ENCODE measurements at places on chromosomes 13 and 19. TPM values are rescaled to one million over a fixed set of nuclear protein-coding genes. Genes with fewer than 3 reads are reported as not detected.

Gene SBK2
- total RNA-seq, result not detected

DNA sequence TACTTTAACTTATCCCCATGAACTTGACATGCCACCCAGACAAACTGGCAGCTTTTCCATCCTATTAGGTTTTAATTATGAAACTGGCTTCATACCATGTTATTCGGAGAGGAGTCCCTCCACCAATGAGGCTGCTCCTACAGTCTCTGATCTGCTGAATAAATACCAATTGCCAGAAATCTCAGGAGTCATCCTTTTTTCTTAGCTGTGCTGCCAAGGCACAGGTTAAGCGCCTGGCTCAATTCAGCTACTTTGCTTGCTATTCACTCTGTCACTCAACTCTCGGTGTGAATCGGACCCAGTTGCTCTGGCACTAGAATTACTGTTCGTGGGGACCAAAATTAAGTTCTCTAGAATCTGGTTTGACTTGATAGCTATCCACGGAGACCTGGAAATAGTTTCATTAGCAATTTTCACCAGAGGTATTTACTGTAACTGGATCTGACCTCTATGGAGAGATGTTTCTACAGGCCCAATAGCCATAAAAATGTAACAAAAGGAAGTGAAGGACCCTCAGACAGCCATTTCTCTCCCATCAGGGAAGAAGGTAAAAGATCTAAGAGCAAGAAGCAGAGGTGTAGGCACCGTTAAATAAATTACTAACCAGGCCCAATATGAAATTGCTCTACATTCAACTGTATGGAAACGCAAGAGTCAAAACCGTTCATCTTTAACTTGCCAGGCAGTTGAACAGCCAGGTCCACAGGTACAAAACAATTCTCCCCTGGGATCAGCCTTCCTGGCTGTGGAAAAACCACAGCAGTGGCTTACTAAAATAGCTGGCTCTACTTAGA is 5.4 kb downstream of the ZC3H4 start:
- no peak for DNase-seq

Gene CRTC1
- total RNA-seq, result 3.0 TPM

Gene CEACAM20
- not detected for total RNA-seq

GRCh38 chr19:17294051-17294891 is 9.0 kb downstream of the ABHD8 start:
- no peak for DNase-seq

DNA sequence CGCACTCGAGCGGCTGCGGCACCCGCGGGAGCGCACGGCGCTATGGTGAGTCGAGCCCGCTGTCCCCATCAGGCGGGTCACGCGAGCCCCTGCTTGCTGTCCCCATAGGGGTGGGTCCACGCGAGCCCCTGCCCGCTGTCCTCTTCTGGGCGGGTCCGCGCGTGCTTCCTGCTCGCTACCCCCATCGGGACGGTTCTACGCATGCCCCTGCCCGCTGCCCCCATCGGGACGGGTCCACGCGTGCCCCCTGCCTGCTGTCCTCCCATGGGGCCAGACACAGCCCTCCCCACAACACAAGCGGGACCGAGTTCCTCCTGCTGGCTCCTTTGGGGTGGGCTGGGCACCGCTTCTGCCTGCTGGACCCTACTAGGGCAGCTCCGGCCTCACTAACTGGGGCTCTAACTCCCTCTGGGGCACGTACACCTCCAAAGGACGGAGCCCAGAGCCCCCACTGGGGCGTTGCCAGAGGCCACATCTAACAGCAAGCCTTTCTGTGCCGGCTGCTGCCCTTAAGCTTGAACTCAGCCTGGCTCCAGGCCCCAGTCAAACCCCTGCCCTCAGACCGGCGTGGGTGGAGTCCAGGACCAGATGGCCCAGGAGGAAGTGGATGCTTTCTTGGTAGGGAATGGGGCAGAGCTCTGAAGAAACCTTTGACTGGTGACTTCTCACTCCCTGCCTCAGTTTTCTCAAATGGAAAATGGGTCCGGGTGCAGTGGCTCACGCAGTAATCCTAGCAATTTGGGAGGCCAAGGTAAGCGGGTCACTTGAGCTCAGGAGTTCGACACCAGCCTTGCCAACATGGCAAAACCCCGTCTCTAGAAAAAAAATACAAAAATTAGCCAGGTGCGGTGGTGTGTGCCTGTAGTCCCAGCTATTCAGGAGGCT is 722 bp downstream of the COLGALT1 start:
- DNase-seq, result peak; percentile 56
